GM19239 (cell line): ENCODE measurements at places on chromosomes 4 and X.

DNA sequence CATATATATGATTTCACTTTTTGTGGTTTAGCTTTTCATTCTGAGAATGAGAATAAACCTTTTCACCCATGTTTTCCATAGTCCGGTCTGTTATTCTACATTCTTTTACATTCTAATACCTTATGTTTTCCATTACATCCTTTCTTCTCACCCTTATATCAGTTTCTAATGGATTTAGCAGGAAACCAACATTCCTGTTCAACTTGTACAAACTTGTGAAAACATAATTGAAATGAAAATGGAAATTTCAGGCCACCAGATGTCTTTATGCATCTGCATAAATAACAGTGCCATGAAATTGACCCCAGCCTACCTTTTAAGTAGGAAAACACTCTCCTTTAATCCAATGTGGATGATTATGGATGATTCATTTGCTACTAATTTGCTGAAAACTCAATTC is 494.8 kb upstream of the ZFP42 start:
- no peak for DNase-seq

DNA sequence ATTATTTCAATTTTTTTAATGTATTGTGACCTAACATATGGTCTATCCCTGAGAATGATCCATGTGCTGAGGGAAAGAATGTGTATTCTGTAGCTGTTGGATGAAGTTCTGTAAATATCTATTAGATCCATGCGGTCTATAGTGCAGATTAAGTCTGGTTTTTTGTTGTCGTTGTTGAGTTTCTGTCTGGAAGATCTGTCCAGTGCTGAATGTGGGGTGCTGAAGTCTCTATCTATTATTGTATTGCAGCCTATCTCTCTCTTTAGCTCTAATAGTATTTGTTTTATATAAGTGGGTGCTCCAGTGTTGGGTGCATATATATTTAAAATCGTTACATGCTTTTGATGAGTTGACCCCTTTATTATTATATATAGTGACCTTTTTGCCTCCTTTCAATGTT is 26.2 kb upstream of the PAGE3 start:
- DNase-seq = no peak

GRCh38 chr4:20881658-20882057 is 181.4 kb downstream of the PACRGL start:
- DNase-seq = no peak

GRCh38 chrX:107678957-107679740 is 50.8 kb downstream of the PRPS1 start:
- DNase-seq = no peak

- DNase-seq = no peak
Observed at GRCh38 chrX:48516285-48516684, 5.3 kb upstream of the EBP start.

- DNase-seq = no peak
Observed at GRCh38 chr4:7206911-7207567, 14.7 kb downstream of the SORCS2 start.

- DNase-seq = no peak
Observed at GRCh38 chrX:66680451-66680850, 41.6 kb upstream of the EDA2R start.

- no peak for DNase-seq
Observed at GRCh38 chrX:118718737-118719136, 8.7 kb upstream of the IL13RA1 start.

- no peak for DNase-seq
Observed at GRCh38 chrX:151825925-151826485, 86.7 kb upstream of the MAGEA4 start.
